ENCODE measurements at places on chromosomes 5 and 9.

DNA sequence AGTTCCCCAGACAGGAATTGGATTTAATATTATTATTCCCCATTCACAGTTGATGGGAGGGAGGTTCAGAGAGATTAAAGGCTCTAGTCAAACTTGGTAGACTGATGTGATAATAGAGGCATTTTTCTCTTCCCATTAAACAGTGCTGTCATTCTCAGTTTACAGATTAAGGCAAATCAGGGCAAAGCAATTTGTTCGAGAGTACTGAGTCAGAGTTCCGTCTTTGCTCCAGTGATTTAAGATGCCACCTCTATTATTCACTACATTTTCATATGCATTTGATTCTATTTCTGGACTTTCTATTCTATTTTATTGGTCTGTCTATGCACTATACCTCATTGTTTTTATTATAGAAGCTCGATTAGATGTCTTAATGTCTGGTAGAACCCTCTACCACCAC is 201.0 kb upstream of the RAI14 start:
- no peak for DNase-seq
- no peaks in the 10 kb centered on the region for H3K4me1 ChIP-seq
- no peaks in the 10 kb centered on the region for H3K27me3 ChIP-seq
- H3K27ac ChIP-seq = no peak overlapping the region
- no peaks in the 10 kb centered on the region for H3K36me3 ChIP-seq

GRCh38 chr5:110665184-110665726 is 61.2 kb downstream of the TMEM232 start:
- H3K36me3 ChIP-seq = no peaks in the 10 kb centered on the region
- H3K27me3 ChIP-seq = no peaks in the 10 kb centered on the region
- DNase-seq = no peak
- H3K4me3 ChIP-seq = no peak overlapping the region

DNA sequence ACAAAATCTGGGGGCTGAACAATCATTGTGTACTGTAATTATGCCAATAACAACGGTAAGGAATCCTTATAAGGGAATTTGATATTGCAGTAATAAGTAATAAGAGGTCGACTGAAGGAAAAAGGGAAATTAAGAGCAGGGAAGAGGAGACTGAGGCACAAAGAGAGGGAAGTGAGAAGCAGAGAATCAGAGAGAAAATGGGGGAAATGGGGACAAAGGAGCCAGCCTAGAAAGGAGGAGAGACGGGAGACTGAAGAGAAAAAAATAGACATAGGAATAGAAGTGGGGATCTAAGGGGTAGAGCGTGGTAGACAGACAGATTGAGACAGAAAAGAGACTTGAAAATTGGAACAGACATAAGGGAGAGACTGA is 518 bp upstream of the ZNF300 start:
- DNase-seq = no peak
- no peak overlapping the region for H3K4me3 ChIP-seq
- no peak overlapping the region for H3K27ac ChIP-seq
- no peaks in the 10 kb centered on the region for H3K4me1 ChIP-seq

DNA sequence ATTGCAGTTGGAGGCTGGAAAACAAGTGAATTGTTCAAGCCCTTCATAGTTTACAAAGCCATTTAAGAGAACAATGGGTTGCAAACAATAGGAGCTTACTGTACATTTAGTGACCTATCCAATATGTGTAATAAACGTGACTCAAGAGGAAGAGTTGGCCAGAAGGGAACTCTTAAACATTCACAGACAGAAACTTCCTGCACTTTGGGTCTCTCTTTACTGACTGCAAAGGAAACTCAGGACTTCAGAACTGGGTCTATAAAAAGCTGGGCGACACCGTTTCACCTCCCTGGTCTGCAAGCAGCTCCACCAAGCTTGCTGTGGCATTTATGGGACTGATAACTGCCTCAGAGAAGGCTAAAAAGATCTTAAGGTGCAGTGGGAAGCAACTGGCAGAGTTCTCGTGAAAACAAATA is 48.7 kb upstream of the SPATA31D4 start:
- H3K4me1 ChIP-seq = no peaks in the 10 kb centered on the region
- H3K27ac ChIP-seq = no peak overlapping the region
- H3K4me3 ChIP-seq = no peak overlapping the region
- no peaks in the 10 kb centered on the region for H3K27me3 ChIP-seq
- no peak for DNase-seq
- no peaks in the 10 kb centered on the region for H3K36me3 ChIP-seq

- H3K36me3 ChIP-seq = no peaks in the 10 kb centered on the region
- no peak overlapping the region for H3K27ac ChIP-seq
- no peak overlapping the region for H3K4me3 ChIP-seq
- H3K4me1 ChIP-seq = no peaks in the 10 kb centered on the region
- no peak for DNase-seq
- H3K27me3 ChIP-seq = no peaks in the 10 kb centered on the region
Measured at GRCh38 chr5:82918311-82919031, 158.7 kb downstream of the TMEM167A start.
